Activated CD4-positive, alpha-beta T cell treated with anti-CD3 and anti-CD28 coated beads, Interleukin-2, amount 10 ng/mL, durations not matched to agents 24 days and 14 days (primary cell): ENCODE measurements at places on chromosomes 7 and 10.
A peak's percentile ranks its signal among the peaks of the same experiment; 100 is the strongest.

- no peak for DNase-seq
Observed at GRCh38 chr10:76491216-76491615, 1059.8 kb downstream of the LRMDA start.

- DNase-seq, result no peak
Observed at GRCh38 chr7:53383131-53383530, 347.7 kb downstream of the POM121L12 start.

- no peak for DNase-seq
Observed at GRCh38 chr10:35728341-35728740, 86.2 kb upstream of the FZD8 start.

DNA sequence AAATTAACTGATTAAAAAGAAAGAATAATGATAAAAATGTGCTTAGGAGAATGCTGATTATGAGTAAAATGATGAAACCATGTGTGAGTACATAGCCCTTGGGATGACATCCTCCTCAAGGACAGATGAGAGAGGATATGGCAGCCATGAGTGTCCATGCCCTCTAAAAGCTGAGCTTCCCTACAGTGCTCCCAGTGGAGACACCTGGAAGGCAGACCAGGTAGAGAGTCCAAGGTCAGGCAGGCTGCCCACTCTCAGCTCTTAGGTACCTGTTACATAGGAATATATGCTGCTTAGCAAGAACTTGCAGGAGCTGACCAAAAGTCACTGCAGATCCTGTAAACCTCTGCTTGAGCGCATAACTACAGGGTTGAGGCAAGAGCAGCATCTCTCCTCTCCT, 169.7 kb upstream of the TMEM229A start:
- DNase-seq, result no peak

GRCh38 chr7:88115816-88116215, 104.0 kb downstream of the SRI start:
- no peak for DNase-seq

DNA sequence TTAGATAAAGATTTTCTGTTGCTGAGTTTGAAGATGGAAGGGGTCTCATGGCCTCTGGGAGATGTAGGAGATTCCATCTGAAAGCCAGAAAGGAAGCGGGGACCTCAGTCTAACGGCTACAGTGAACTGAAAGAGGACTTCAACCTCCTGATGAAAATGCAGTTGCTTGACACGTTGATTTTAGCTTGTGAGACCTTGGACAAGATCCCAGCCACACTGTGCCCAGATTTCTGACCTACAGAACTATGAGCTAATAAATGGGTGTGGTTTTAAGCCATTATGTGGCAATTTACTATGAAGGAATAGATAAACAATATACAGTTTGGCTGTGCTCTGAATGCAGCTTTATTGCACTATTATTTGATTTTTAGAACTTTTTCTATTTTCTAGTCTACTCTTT, 342.3 kb upstream of the SEMA3D start:
- no peak for DNase-seq

DNA sequence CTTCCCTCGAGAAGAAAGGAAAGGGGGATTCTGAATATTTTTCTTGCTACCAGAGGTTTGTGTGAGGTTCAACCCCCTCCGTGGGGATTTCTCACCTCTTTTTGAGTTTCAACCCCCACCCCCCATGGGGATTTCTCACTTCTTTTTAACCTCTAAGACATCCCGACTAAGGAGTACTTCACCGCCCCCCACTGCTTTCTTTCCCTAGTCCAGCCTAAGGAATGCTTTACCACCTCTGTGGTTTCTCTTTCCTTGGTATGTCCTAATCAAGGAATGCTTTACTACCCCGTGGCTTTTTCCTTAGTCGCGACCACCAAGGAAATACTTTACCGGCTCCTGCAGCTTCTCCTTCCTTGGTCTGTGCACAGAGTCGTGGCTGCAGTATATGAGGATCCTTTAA, 149.4 kb downstream of the LYZL1 start:
- DNase-seq, result no peak

- no peak for DNase-seq
Observed at GRCh38 chr10:74949843-74950765, 123.7 kb downstream of the KAT6B start.

DNA sequence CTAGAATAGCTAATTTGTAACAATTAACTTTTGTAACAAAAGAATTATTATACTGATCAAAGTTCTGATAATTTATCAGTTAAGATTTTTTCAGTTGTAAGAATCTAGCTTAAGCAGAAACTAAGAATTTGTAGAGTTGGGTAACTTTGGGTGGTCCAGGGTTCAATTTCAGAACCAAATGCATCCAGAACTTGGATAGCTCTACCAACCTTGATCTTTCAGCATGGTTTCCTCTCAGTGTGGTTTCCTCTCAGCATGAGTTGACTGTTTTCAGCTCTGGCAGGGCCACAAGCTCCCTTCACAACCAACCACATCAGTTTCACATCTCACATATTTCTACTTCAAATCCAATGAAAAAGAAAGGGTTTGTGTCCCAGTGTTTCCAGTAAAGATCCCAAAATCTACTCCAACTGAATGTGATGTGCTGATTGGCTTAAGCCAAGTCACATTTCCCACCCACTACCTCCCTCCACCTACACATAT, 3.3 kb upstream of the FAS start:
- peak; percentile 84 for DNase-seq

GRCh38 chr10:73914036-73914435, 3.1 kb downstream of the PLAU start:
- no peak for DNase-seq

DNA sequence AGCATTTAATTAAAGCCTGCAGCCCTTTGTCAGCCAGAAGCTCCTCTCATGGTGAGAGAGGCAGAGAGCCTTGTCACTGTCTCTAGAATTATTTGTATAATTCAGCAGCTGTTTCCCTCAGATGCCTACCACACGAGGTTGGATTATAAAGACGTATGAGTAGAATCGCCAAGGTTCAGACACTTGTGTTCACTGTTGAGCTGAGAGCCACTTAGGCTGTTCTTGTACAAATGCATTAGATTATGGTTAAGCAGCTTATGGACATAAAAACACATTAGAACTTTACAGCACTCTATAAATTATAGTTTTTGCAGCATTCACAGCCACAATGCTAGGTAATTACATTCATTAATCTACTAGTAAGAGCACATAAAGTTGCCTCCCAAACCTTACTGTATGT, 282.6 kb downstream of the AUTS2 start:
- DNase-seq, result no peak

DNA sequence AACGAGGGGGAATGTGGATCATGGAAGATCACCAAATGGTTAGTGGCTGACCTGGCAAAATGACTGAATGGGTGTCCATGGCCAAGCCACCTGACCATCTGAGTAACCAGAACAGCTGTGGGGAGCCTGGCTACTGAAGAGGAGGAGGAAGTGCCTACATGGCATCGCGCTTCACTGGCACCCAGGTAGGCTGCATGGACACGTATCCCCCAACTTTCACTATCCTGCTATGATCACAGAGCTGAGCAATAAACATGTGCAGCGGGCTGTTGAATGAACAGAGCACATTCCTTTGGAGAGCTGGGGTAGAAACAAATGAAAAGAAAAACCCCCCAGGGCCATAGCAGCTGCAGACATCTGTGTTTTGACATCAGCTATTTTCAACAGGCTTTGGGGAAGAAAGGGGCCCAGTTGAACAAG, 6.5 kb downstream of the AKR1B1 start:
- DNase-seq, result no peak
